Stimulated activated CD4-positive, alpha-beta T cell treated with anti-CD3 and anti-CD28 coated beads, Interleukin-15, amount 100 ng/mL, for 48 hours (primary cell): ENCODE measurements at places on chromosomes 16 and 17.

DNA sequence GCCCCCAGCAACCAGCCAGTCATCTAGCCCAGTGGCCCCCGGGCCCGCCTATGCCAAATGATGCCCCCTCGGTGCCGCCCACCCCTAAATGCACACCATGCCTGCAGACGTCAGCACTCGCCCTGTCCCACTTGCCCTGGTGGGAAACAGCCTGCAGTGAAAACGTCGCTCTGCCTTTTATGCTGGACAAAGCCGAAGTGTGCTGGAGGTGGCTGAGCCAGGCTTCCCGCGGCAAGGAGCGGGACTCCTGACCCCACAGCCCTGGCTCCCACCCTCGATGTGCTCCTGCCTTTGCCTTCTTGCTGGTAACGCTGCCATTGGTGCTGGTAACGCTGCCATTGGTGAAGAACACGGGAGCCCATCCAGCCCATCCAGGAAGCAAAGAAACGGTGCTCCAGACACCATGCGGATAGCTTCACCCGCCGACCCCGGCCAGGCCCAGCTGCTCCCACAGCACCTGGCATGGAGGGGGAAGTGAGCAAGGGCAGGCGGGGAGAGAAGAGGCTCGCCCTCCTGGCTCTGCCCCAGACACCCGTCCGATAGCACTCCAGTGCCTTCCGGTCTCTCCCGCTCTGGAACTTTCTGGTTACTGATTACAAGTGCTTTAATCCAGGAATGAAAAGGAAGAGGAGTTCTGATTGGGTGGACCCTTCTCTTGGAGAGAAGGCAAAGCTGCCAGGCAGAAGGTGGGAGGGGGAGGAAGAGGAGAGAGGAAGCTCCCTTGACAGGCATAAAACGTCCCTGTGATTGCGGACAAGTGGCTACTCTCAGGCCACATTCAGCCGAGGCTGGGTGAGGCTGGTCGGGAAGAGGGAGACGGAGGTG is 4.0 kb upstream of the BAIAP2 start:
- no peak for DNase-seq

DNA sequence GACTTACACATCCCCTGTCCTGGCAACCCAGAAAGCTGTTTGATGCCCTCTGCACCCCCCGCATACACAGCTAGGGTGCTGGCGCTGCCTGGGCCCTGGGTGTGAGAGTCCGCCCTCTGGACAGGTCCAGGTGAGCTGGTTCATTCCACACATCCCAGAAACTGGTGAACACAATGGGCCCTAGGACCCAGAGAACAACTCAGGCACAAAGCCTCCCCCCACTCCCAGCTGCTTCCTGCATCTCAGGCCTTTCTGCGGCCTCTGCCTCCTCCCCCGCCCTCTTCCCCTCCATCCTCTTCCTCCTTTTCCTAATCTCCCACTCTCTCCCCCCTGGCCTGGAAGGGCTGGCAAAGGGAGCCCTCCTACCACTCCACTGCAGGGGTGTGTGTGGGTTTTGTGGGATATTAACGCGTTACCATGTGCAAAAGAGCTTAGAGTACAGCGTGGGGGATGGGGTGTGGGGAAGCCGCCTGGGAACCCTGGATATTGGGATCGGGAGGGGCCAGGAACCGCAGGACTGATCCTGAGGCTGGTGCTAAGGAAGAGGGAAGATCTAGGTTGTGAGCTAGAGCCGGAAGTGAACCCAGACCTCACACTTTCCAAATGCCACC is 1.6 kb upstream of the PPP1R9B start:
- DNase-seq, result no peak

- DNase-seq, result peak; percentile 30
Measured at GRCh38 chr16:70476272-70477020, 22.1 kb downstream of the FCSK start.

DNA sequence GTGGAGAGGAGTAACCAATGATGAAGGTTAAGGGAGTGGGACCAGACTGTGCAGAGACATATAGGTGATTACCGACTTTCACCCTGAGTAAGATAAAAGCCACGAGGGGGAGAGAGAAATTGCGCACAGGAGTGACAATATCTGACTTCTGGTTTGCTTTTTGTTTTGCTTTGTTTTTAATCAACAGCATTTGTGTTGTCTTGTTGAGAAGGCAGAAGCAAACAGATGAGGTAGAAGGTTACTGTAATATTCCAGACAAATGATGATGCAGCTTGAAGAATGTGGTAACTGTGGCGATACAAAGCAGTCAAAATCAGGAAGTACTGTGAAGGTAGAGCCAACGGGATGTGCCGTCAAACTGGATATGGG is 7.5 kb downstream of the PELP1 start:
- DNase-seq, result no peak

- DNase-seq, result no peak
Measured at GRCh38 chr16:85034591-85035433, 7.2 kb downstream of the KIAA0513 start.

- DNase-seq, result no peak
Measured at GRCh38 chr17:80153004-80153403, 6.1 kb upstream of the EIF4A3 start.

- no peak for DNase-seq
Measured at GRCh38 chr16:25107466-25107792, 4.1 kb upstream of the LCMT1 start.

- DNase-seq, result no peak
Measured at GRCh38 chr17:28151001-28151400, 108.5 kb downstream of the NLK start.
